AG09309 (cell line): ENCODE measurements at places on chromosomes 4 and X.

- no peak for DNase-seq
Observed at GRCh38 chr4:38416450-38417014, 247.5 kb upstream of the KLF3 start.

DNA sequence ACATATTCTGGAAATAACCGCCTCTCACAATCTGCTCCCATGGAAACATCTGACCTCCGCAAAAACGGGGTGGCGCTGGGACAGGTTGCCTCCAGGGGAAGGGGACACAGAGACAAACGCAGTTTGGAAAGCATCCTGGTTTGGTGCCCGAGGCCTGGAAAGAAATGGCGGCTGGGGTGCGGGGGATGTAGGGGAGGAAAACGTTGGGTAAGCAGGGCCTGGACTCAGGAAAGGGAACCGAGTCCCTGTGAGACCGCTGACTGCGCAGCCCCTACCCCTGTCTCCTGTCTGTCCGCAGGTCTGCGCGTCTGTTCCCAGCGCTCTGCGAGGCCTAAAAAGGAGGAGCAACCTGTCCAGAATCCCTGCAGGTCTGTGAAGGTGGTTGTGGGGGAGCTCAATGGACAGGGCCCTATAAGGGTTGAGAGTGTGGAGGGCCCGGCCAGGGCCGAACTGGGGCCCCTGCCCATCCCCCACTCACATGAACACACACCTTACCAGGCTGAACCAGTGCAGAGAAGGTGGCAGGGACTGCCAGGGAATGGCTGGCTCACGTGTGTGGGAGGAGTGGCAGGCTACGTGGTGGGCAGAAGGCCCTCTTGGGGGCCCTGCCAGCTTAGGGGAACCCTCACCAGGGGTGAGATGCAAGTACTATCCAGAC, 672 bp downstream of the TCEAL3 start:
- no peak for DNase-seq

DNA sequence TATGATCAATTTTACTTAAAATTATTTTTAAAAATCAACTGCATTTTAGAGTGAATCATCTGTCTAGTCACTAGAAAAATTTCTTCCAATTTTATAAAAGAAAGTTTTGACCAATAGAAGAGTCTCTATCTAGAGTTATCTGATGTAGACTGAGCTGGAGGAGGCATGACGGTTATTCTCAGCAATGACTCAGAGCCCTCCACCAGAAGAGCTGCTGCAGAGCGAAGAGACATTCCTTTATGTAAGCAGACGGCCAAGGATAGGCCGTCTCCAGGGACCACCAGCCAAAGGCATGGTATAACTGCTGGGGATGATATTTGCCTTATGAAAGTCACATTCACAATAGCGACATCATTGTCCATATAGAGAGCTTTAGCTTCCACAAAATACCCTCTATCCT, 23.0 kb downstream of the LDB2 start:
- peak; percentile 75 for DNase-seq

DNA sequence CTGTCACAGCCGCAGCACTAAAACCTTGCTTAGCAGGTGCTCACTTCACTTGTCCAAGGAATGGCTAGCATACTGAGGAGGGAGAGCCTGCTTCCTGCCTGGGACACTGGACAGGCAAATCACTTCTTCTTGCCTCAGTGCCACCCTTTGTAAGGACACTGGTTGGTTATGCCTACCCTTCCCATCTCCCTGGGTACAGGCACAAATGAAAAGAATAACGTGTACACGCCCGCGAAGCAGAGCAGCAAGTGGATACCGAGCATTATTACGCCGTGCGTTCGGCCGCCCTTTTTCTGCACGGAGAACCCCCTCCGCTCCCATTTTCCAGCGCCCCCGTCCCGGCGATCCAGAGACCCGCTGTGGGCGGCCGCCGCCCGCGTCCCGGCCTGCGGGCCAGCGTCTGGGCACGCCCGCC, 338 bp upstream of the KLHL2 start:
- DNase-seq: no peak
